ENCODE measurements at places on chromosomes 4 and X.

GRCh38 chr4:55808186-55808585 is 11.4 kb upstream of the EXOC1L start:
- no peak for DNase-seq

DNA sequence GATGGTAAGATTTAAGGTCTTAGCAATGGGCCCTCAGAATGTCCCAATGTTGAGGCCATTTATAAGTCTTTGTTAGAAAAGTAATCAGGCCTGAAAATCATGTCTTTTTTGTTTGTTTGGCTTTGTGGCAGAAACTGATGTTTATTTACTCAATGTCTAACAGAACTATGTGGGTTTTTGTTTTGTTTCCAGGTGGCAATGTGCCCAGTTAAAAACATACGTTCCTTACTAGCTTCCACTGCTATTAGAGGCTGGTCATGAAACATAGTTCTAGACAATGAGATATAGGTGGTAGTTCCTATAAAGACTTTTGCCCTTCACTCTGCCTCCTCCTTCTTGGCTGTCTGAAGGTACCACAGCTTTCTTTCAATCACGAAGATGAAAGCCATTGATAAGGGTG is 108.8 kb downstream of the C4orf51 start:
- DNase-seq, result no peak

DNA sequence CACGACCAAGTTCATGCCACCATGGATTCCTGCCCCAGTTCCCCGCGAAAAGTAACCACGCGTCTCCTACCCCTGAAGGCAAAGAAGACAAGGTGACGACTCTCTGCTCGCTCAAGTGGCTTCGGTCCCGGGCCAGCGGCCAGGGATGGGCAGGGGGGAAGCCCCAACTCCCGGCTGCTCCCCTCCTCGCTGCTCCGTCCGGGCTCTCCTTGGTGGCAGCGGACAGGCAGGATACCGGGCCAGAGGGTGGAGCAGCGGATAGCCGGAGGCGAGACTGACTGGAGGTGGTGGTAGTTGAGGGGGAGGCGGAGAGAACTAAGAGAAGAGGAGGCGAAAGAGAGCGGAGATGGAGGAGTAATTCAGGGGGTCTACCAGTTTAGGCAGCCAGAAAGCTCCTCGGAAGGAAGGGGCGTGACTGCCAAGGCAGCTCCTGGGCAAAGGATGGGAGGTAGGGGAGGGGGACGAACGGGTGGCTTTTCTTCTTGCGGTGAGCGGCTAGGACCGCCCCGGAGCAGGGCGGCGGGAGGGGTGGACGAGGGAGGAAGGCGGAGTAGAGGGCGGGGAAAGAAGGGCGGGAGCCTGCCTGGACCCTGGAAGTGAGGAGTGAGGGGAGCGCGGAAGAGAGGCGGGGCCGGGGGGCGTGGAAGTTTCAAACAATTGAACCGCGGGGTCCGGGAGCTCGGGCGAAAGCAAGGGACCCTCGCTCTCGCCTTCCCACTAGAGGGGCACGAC is at the start of gene AMOT:
TSS of gene AMOT (minus strand) at position 450 of the 732 bp plus-strand sequence. CDS start 17,705 bp downstream, outside the sequence.
- peak; percentile 64 for DNase-seq

DNA sequence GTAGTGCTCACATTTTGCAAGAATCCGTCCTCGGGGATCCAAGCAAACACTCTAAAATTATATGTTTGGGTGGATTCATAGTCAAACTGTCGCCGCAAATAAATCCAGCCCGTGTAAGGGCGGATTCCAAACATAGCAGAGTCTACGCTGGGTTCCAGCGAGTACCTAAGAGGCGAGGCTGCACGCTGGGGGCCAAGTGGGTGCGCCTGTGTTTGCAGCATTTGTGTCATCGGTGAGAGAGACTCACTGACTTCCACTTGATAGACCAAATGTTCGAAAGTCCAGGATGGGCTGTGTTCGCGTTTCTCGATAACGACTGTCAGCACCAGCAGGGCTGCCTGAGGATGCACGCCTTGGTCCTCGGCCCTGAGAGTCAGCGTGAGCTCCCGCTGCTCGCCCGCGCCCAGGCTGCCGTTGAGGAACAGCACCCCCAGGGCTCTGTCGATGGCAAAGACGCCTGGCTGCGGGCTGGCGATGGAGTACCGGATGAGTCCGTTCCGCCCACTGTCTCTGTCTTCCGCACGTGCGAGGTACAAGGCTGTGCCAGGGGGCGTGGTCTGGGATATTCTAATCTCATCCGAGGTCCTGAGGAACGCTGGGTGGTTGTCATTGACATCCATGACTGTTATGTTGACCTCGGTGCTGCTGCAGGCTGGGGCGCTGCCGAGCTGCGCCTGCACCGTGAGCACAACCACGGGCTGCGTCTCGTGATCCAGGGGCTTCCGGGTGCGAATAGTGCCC is 158.7 kb downstream of the DCHS2 start:
- DNase-seq, result no peak

DNA sequence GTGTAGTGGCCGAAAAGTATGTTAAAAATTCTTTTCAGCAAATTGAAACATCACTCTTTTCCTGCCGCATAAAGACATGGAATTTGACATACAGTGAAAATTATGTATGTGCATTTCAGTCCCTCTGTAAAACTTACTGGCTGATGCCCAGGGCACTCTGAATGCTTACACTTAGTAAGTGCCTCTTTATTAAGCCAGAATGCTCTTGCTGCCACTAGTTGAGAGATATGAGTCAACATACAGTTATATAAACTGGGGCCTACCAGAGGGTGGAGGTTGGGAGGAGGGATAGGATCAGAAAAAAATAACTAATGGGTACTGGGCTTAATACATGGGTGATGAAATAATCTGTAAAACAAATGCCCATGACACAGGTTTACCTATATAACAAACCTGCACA is 38.1 kb upstream of the TRPC5 start:
- DNase-seq, result no peak

DNA sequence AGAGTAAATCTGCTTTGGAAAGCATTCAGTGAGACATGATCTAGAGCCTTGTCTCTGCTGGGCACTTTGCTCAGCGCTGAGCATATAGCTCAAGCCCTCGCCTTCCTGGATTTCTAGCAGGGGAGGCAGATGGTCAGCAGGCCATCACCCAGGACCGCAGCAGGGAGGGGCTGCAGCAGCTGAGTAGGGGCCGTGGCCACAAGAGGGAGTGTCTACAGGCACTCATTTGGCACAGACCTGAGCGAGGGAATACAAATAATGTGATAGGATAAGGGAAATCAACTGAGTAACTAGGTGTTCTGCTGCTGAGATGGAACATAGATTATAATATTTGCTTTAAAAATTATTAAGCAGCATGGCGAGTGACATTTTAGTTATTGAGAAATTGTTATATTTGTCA is 30.2 kb downstream of the OFD1 start:
- DNase-seq, result peak; percentile 28

DNA sequence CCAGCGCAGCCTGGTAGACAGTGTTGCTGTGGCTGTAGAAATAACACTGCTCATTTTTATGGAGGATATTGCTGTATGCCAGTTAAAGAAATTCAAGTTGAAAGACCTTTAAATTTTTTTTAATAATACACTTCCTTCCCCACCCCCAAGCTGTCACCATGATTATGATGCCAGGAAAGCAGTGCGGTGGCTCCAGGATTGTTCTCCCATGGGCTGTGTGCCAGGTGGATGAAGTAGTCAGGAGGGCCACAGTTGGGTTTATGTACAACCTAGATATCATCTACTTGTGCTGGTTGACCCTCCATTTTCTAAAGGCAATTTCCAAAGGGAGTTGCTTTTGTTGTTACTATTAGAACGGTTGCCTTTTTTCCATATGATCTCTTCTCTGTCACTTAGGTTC is 136.6 kb downstream of the AFF1 start:
- DNase-seq, result no peak

DNA sequence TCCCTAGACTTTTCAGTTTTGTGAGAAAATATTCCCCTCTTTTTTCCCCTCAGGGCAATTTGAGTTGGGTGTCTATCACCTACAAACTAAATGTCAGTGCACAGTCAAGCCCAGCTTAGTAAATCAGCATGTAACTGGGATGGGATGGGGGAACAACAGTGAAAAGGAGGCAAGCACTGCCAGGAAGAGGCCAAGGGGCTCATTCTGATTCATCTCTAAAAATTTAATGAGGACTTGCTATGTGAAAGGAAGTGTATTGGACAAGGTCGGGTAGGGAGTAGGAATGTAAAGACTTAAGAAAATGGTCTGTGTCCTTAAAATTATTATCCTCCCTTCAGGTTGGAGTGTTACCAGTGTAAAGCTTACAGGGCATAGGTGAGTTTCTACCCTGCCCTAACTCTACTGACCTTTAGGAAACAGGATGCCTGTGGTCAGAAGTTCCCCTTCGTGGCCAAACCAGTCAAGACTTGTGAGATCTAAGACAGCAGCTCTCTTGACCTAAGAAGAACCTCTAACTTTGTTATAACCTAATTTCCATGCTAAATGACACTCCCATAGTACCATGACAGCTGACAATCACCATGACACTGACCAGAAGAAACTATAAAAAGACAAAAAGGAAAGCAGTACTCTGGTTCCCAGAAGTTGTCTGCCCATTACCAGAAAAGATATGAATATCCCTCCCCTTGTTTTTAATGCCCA is 194.4 kb upstream of the LDB2 start:
- DNase-seq, result no peak

DNA sequence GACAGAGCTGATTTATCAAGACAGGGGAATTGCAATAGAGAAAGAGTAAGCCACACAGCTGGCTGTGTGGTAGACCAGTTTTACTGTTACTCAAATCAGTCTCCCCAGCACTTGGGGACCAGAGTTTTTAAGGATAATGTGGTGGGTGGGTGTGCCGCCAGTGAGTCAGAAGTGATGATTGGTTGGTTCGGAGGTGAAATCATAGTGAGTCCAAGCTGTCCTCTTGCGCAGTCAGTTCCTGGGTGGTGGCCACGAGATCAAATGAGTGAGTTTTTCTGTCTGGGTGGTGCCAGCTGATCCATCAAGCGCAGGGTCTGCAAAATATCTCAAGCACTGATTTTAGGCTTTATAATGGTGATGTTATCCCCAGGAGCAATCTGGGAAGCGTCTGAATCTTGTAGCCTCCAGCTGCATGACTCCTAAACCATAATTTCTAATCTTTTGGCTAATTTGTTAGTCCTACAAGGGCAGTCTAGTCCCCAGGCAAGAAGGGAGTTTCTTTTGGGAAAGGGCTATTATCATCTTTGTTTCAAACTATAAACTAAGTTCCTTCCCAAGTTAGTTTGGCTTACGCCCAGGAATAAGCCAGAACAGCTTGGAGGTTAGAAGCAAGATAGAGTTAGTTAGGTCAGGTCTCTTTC is 44.0 kb upstream of the PPP1R2C start:
- DNase-seq, result no peak

DNA sequence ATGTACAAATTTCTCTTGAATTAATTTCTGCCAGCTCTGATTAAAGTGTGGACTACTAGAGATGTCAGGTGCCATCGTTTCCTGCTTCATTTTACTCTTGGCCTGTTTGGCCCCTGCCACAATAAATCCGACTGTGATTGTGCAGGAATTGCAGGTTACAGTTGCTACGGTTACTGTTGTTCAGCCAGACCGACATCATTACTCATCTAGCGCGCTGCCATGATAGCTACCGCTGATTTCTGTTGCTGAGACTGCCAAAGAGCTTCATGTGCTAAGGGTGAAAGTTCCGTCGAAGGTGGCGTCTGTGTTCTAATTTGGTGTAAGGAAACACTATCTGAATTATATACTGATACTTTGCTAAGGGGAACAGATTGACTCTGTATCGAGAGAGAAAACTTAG is 22.1 kb downstream of the SLIT2 start:
- DNase-seq, result no peak

GRCh38 chr4:38308728-38309311 is 348.6 kb downstream of the PTTG2 start:
- DNase-seq, result peak; percentile 82

DNA sequence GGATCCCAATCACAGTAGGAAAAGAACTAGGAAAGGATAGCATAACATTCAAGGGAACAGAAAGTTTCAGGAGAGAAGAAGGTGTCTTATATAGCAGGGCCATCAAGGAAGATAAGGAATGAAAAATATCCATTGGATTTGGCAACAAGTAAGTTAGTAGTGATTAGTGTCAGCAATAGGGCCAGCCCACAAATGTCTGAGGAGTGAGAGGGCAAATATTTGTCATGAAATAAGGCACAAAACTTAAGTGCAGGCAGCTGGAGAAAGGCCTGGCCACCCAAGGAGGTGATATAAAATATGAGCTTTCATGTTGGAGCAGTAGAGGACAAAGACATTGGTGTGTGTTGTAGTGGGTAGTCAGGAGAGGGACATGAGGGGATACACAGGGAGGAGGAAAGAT is 132.1 kb downstream of the COL4A6 start:
- no peak for DNase-seq

- no peak for DNase-seq
Observed at GRCh38 chr4:113575401-113575800, 186.1 kb downstream of the CAMK2D start.

DNA sequence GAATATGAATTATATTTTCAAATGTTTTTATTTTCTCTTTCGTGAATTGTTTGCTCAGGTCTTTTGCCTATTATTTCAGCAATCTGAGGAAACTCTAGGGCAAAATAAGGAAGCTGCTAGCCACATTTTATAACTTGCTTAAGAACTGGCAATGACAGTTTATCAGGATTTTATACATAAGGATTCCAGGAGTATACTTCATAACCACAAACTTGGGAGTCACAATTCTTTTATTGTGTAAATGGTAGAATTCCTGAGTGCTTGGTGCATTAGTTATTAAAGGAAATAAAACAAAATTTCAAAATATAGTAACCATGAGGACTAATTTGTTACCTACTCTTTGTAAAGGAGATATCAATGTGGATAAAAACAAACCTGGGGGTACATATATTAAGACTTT is 54.4 kb downstream of the PALLD start:
- DNase-seq, result no peak

- DNase-seq, result no peak
Observed at GRCh38 chrX:136725441-136726104, 55.2 kb downstream of the ARHGEF6 start.

- DNase-seq, result no peak
Observed at GRCh38 chrX:51893931-51894696, 691 bp downstream of the MAGED1 start.

DNA sequence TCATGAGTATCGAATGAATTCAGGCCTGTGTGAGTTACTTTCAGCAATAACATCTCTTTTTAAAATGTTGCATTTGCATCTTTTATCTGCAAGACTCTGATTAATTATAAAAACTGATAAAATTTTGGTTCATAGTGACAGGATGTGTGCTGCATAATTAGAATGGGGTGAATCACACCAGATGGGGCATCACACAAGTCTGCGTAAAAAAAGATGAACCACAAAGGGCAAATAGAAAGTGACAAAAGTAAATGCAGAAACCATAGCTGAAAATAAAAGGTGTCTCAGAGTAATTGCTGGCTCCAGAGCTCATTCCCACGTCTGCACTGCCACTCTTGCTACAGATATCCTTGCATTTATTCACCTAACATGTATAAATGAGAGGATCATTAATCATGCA is 131.1 kb downstream of the HS3ST1 start:
- DNase-seq, result no peak

DNA sequence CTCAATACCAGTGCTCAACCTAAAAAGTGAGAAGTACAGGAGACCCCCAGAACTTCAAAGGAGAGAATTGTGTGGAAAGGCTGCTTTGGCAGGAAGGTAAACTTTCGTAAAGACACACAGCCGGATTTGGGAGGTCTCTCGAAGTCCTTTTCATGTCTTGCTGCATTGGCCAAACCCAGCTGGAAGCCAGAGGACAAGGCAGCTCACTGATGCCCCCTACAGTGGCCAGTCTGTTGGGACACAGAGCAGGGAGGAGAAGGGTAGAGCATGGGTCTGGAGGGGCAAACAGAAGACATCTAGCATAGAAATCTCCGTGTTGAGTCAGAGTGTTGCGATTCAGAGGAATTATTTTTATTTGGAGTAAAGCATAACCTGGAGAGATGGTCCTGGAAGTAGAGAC is 198.9 kb downstream of the ANK2 start:
- DNase-seq, result no peak

- no peak for DNase-seq
Observed at GRCh38 chrX:55742649-55743048, 25.1 kb downstream of the RRAGB start.

Measured in hippocampal formation (tissue), 2 donors.